ENCODE measurements at places on chromosomes 13 and 19.

DNA sequence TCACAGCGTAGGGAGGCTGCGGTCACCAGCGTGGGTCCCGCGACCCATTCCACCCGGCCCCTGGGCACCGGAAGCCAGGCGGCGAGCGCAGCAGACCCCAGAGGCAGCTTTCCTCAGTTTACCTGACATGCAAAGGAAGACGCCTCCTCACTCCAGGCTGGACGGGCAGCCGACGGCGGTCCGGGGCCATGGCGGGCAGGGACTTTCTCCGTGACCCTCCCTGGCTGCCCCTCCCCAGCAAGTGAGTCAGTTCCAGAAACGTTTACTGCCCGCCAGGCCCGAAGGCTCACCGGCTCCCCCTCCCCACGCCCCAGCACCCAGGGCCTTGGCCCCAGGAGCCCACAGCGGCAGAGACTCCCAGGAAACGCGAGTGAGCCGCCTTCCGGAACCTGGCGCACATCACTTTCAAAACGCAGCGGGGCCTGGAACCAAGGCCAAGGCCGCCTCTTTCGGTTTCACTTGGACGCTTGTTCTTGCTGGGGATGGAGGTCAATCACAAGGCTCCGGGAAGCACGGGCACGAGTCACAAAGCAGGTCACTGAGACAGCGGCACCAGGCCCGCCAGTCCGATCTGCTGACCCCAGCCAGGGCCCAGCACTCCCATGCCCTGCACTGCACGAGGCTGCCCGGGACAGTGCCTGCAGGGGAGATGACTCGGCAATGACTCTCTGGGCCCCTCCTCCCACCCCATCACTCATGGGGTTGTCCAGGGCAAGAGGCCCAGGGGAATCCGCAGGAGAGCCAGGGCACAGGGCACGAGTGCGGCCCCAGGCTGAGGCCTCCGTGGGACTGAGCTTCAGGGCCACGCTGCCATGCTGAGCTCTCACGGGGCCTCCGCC is 5.3 kb downstream of the SBNO2 start:
- no peak for DNase-seq

DNA sequence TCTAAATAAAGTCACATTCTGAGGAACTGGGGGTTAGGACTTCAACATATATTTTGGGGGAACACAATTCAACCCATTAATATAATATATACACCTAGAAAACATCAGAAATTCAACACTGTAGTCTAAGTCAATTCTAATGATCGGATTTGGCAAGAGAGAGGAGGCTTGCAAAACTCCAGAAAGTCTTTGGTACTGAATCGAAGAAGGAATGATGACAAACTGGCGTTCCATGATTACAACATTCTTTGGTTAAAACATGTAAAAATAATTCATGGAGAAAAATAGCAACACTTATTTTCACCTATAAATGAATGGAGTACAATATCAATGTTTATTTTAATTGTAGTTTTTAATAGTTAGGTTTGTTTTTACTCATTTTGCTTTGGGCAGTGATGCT is 62.4 kb downstream of the MBNL2 start:
- no peak for DNase-seq

GRCh38 chr13:64429691-64430090 is 2800.4 kb downstream of the PCDH9 start:
- no peak for DNase-seq

GRCh38 chr13:101423872-101424271 is 7.6 kb upstream of the NALCN start:
- DNase-seq, result no peak

DNA sequence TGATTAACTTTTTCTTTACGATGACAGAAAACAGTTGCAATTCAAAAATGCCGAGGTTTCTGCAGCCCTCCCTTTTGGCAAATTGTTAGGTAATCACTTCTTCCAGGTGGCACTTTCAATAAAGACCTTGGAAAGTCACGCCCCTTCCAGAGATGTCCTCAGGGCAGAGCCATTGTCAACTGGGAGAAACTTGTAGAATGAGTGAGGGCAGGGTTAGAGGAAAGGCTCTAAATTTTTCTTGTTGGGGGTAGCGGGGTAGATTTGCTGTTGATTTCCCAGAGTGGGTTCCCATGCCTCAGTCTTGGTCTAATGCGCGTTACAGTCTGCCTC is 421.1 kb downstream of the FGF9 start:
- DNase-seq, result no peak

- DNase-seq, result no peak
Observed at GRCh38 chr13:78341032-78341431, 262.3 kb downstream of the POU4F1 start.

DNA sequence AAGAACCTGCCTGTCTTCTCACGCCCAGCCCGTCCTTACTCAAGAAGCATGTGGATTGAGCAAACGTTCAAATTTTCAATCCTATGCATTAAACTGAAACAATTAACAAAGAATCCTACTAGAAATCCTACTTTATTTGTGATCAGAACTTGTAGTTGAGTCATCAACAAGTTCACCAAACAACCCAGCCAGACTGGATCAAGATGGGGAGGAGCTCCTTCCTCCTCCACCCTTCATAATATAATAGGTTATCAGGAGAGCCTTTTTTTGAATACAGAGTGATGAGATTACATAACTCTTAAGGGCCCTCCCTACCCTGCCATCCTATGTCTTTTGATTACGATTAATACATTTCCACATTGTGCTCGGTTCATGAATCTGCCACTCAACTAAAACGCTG is 32.7 kb downstream of the SOX21 start:
- no peak for DNase-seq

DNA sequence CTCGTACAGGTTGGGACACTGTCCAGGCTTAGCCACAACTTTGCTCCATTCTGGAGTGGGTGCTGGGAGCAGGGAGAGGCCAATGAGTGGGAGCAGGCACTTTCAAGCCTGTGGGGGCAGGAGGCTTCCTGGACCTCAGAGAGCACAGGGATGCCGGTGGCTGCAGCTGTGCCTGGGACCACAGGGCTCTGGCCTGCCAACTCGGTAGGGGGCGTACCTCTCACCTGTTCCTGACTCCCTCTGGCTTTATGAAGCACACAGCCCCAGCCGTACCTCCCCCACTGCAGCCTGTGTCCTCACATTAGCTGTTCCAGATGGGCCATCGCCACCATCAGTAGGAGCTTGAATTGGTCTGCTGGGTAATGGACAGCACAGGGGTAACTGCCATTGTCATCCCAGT is 278.7 kb upstream of the KLHL1 start:
- no peak for DNase-seq

- DNase-seq, result no peak
Observed at GRCh38 chr13:106989876-106990275, 421.9 kb upstream of the ARGLU1 start.

DNA sequence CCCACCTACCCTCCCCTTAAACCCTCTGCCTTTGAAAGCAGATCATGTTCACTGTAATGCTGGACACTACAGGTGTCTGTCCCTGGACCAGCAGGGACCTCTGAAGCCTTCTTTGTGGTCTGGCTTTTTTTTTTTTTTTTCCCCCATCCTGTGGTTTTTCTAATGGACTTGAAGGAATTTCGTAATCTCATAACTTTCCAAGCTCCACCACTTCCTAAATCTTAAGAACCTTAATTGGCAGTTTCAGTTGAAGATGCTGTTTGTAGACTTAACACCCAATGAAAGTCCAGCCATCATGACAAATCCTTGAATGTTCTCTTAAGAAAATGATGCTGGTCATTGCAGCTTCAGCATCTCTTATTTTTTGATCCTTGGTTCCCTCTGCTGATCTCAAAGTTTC is 45.0 kb upstream of the LRCH1 start:
- DNase-seq, result no peak

- DNase-seq, result no peak
Observed at GRCh38 chr19:681029-682019, 5.1 kb downstream of the FSTL3 start.

DNA sequence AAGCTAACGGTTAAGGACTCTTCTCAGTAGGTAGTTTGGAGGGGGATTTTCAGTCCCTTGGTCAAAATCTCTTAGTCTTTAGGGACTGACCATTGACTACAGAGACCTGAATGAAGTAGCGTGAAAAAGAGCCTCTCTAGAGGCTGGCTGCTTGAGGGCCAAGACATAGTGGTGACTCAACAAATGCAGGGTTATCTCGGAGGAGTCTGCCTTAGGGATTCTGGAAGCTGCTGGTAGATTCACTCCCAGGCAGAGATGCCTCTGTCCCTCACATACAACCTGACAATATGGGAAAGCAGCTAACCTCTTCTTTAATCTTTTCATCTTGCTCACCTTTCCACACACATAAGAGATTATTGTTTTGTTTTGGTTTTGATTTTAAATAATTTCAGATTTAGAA is 5.1 kb downstream of the ZNF793 start:
- DNase-seq, result no peak

DNA sequence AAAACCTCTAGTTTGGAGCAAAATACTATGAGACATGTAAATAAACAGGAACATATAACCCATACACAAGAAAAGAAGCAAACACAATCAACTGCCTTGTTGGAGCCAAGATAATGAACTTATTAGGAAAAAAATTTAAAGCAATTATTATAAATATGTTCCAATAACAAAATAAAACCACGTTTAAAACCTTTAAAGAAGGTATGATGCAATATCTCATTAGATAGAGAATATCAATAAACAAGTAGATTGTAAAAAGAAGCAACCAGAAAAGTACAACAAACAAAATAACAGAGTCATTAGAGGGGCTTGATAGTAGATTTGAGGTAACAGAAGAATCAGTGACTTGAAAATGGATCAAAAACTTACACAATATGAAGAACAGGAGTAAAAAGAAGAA is 327.0 kb upstream of the PCDH9 start:
- DNase-seq, result no peak

GRCh38 chr13:45951724-45952123 is 100.2 kb upstream of the SIAH3 start:
- no peak for DNase-seq

- DNase-seq, result peak; percentile 60
Observed at GRCh38 chr19:38095411-38096308, 128.4 kb downstream of the DPF1 start.

- no peak for DNase-seq
Observed at GRCh38 chr13:47146136-47146535, 249.3 kb upstream of the HTR2A start.

- no peak for DNase-seq
Observed at GRCh38 chr13:112761701-112762689, 72.2 kb downstream of the ATP11A start.

DNA sequence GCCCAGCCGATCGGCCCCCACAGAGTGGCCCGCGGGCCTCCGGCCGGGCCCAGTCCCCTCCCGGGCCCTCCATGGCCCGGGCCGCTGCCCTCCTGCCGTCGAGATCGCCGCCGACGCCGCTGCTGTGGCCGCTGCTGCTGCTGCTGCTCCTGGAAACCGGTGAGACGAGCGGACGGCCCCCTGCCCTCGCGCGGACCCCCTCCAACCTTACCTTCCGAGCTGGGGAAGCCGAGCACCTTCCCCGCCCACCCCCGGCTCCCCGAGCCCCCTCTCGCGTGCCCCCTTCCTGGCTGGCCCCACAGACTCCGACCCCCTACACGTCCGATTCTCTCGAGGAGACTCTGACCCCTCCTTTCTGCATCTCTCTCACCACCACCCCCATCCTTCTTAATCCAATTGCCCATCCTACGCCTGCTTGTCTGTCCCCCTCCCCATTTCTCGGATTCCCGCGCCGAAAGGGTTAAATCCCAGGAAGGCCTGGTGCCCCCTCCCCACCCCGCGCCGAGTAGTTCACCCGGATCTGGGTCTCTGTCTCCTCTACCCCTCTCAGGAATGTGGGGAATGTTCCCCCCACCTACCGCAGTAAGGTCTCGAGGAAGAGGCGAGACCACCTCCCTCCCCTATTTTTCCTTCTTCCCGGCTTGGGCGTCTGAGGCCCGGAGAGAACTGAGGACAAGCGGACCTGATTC is 502 bp downstream of the NECTIN2 start:
- peak; percentile 85 for DNase-seq

DNA sequence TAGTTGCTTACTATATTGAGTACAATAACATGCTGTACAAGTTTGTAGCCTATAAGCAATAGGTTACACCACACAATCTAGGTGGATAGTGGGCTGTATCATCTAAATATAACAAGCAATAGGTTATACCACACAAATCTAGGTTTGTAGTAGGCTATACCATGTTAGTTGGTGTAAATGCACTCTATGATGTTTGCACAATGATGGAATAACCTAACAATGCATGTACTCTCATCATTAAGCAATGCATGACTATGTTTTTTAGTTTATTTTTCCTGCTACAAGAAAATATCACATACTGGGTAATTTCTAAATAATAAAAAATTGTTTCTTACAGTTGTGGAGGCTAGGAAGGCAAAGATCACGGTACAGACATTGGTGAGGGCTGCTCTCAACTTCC is 262.5 kb downstream of the SLITRK6 start:
- DNase-seq, result no peak

DNA sequence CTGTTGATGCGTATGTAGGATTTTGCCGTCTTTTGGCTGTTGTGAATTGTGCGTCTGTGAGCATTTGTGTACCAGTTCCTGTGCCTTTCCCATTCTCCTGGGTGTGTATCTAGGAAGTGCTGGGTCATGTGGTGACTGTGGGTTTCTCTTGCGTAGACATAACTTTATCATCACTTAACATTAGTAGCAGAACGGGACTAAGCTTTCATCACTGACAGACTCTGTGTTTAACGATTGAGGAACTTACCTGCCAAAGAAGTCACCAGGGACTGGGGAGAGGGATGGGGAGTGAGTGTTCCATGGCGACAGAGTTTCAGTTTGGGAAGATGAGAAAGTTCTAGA is 15.0 kb downstream of the FZR1 start:
- DNase-seq, result no peak

GRCh38 chr19:9966448-9966847 is 30.1 kb upstream of the OLFM2 start:
- DNase-seq, result peak; percentile 43

- DNase-seq, result no peak
Observed at GRCh38 chr19:48665786-48666185, 7.0 kb downstream of the NTN5 start.

DNA sequence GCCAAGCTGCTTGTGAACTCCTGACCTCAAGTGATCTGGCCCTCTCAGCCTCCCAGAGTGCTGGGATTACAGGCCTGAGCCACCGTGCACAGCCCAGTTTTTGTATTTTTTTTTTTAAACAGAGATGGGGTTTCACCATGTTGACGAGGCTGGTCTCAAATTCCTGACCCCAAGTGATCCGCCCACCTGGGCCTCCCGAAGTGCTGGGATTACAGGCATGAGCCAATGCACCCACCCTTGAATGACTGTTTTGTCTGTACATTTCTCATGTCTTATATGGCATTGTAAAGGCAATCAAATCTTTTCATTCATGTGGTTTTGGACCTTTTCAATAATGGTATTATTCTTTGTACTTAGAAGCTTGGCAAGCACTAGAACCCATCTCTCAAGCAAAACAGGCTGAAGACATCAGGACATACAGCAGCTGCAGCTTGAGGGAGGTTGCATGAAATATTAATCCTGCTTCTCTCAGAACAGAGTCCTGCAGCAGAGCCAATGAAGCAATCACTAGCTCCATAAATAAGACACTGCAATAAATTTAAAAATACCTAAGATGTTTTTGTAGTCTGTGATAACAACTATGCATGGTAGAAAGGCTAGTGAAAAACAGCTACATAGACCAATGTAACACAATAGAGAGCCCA is 209.9 kb downstream of the TUBA3C start:
- DNase-seq, result no peak

DNA sequence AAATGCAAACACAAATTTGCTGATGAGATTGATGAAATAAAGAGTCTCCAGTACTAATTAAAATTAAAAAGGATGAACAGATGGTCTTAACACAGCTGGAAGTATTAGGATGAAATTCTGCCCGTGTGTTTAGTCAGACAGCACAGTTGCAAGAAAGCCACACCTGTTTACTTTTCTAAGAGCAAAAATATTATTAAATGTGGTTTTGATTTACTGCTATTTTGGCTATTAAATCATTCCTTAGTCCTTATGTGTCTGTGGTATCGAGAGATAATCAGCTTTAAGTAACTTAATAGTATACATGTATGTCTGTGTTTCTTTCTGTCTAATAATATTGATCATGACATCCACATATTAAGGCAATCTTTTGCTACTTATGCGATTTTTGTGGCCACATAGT is 494.9 kb downstream of the GPC6 start:
- DNase-seq, result no peak

Measured in iPS DF 6.9 (cell line).